ENCODE measurements at places on chromosomes 12 and 14.

DNA sequence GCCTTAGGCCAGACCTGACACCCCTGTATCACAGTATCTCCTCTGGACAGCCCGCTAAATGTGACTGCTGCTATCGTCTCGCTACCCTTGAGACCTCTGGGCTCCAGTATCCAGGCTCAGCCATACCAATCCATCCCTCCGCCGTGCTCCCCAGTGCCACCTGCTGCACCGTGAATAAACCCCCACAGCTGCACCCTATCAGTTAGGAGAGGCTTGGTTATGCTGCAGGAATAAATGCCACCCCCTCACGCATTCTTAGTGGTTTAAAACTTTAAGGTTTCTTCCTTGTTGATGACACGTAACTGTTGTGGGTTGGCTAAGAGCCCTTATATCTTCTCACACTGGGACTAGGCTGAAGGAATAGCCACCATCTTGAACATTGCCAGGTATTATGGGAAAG is 12.1 kb downstream of the CCDC63 start:
- DNase-seq, result no peak

DNA sequence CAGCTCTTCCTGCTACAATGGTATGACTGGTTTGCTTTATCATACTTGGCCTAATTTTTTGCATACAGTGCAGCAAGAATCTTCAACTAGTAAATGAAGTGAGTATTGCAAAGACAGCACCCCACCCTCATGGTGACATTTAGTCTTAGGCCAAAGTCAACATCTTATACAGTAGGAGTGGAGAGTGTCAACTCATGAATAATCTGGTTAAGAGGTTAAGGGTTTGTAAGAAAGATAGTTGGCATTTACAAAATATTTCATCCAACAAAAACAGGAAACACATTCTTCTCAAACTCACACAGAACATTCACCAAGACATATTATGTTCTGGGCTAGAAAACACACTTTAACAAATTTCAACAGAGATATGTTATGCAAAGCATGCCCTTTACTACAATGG is 2.2 kb upstream of the OAS1 start:
- DNase-seq, result no peak

GRCh38 chr12:126708492-126708896 is 1558.5 kb upstream of the TMEM132C start:
- peak; percentile 30 for DNase-seq

DNA sequence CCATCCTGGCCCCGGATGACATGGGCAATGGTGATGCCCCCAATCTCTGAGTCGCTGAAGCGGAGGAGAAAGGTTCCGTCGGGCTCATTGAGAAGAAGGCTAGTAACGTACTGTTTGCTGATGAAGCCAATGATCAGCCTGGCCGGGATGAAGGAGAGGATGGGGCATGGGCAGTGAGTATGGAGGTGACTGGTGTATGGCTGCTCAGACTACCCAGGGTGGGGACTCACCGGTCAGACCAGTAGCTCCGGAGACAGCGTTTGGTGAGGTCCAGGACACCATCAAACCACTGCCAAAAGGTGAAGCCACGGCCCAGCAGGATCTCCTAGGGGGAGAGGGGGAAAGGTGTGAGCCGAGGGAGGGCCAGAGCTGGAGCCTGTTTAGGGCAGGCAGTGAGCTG is 10.9 kb downstream of the NAB2 start:
- no peak for DNase-seq

DNA sequence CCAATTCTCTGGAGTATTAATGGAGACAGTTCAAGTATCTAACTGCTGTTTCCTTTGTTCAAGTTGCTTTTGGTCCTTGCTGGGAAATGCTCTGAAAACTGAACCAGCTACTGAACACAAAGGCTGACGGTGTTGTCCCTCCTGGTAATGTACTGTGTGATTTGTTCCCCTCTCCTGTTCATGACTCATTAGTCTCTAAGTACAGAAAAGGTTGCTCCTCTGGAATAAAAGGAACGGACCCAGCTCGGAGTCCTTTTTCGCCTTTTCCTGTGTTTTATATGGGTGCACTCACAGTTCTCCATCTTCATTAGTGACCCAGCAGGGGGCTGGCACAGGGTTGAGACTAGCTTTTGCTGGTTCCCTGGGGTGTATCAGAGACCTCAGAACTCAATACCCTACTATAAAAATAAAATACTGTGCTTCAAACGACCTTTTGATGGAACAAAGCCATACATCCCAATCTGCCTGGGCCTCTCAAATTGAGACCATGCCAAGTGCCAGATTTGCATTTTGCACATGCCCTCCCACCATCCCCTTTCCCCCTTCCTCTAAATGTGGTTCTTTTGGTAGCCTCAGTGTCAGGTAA is 269.7 kb downstream of the RAD51B start:
- DNase-seq, result no peak

DNA sequence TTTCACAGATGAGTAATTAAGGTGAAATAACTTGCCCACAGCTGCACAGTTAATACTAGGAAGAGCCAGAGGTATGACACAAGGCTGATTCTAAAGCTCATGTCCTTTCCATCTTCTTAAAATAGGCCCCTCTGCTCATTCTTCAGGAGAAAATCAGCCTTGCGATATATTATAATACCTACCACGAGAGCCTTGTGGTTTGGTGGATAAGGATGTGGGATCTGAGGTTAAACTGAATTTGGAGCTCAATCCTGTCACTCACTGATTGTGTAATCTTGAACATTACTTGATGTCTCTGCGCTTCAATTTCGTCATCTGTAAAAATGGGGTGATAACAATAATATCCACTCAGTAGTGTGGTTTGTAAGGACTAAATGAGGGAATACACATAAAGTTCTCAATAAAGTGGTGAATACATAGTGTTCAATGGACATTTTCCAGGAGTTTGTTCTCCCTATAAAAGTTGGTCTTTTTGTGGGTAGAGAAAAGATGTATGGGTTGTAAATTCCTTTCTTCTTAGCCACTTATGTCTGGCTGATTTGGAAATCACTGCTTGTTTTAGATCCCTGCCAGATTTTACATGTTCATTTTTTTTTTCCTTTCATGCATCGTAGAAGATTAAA is 25.1 kb upstream of the ATP2B1 start:
- peak; percentile 28 for DNase-seq

- no peak for DNase-seq
Observed at GRCh38 chr12:1339618-1340319, 254.6 kb downstream of the FBXL14 start.

GRCh38 chr12:77619425-77619824 is 211.3 kb upstream of the NAV3 start:
- no peak for DNase-seq

DNA sequence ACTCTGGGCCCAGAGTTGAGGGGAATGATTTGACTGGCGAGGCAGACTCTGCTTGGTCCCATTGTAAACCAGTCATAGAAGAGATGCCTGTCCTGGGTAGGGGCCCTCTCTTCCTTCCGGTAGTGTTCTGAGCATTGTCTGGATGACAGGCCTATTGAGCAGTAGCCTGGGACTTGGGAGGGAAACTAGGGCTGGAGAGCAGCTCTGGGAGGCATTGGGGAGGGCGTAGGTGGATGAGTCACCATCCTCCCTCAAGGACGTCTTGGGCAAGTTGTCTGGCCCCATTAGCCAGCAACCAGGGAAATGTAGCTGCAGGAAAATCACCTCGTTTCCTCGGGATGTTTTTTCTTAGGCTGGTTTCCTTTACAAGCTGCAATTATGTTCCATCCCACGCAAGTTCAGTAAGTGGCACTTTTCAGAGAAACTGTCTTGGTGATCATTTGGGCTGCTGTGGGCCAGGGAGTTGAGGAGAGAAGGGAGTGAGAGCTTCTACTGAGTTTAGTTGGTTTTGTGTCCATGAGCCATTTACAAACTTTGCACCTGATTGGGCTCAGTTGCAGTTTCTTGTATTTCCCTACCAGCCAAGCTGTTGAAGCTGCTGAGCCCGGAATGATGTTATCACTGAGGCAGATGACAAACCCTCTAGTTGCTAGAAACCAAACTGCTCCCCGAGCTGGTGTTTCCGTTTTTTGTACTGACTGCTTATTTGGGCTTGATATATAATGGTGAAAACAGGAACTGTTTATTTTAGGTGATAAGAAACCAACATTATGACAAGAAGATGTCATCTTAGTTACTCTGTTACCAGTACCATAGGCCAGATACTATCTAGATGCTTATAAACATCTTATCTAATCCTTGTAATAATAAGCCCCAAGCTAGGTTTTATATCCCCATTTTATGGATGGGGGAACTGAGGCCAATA is 147.6 kb downstream of the CHST11 start:
- peak; percentile 67 for DNase-seq

GRCh38 chr12:1373901-1374735 is 220.3 kb downstream of the FBXL14 start:
- no peak for DNase-seq

DNA sequence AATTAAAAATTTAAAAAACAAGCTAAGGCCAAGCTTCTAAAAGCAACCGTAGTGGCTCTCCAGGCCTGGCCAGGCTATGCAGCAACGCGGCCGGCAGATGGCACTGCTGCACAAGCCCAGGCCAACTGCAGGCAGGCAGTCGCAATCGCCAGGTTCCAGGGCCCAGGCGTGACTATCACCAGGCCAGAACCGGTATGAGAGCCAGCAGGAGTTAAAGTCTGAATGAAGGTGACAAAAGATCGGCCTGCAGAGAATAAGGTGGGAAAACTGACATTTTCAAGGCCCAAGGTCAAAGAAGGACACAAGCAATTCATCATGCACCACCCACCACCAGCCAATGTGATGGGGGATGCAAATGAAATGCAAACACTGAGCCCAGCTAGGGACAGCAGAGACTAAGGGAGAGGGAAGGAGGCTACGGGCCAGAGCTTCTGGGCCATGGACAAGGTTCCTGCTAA is 43.6 kb upstream of the ANO2 start:
- DNase-seq, result peak; percentile 61

GRCh38 chr12:2224961-2225360 is 172.2 kb downstream of the CACNA1C start:
- no peak for DNase-seq

DNA sequence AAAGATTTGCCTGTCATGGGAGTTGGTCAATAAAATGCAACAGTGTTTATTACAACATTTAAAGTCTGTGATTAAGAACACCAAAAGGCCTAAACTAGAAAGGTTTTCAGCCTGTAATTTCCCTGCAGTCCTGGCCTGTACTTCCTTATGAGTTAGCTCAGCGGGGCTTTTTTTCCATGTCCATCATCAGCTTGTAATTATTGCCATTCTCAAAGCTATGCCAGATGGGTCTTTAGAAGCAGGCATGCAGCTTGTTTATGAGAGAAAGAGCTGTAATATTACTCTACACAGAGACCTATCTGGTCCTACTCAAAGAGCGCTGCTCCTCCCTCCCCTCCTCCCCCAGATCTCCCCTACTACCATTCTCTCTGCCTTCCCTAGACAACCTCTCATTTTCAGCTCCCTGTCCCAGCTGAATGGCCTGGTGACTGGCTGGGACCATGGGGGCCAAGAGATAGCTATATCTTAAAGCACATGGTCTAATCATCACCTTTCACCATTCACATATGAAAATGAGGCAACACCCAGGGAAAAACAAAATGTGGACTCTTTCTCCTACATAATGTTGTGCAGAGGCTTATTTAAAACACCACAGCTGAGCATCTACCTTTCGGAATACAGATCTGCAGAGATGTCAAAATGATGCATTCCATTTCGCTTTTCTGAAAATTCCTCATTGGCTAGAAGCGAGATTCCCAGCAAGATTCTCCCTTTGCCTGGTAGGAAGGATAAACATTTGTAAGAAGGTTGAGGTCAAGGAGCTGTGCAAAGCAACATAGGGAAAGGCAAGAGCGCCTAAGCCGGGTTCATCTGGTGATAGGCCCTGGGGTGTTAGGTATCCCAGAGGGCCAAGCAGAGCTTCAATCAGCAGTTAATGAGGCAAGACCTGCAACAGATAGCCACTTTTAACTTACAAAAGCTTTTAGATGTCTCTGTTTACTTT is 209.7 kb upstream of the CDKN3 start:
- no peak for DNase-seq

GRCh38 chr12:115944392-115944742 is 333.1 kb downstream of the MED13L start:
- no peak for DNase-seq

DNA sequence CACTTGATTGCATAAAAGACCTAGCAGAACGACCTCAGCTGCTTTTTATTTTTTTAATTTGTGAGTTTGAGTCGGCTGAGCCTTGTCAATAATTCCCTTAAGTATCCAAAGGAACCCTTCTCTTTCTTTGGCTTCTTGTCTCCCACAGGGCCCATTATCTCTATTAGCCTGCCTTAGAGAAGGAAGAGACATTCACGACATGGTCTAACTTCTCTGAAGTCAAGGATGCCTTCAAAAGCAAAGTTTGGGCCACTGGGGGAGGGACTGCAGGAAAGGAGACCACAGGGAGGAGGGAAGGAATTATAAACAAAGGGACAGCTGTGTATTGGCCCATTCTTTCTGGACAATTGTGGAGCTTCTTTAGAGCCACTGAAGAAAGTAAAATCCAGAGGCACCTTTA is 126.4 kb downstream of the BRMS1L start:
- DNase-seq, result no peak

- no peak for DNase-seq
Observed at GRCh38 chr12:14057895-14058294, 76.5 kb upstream of the GRIN2B start.

DNA sequence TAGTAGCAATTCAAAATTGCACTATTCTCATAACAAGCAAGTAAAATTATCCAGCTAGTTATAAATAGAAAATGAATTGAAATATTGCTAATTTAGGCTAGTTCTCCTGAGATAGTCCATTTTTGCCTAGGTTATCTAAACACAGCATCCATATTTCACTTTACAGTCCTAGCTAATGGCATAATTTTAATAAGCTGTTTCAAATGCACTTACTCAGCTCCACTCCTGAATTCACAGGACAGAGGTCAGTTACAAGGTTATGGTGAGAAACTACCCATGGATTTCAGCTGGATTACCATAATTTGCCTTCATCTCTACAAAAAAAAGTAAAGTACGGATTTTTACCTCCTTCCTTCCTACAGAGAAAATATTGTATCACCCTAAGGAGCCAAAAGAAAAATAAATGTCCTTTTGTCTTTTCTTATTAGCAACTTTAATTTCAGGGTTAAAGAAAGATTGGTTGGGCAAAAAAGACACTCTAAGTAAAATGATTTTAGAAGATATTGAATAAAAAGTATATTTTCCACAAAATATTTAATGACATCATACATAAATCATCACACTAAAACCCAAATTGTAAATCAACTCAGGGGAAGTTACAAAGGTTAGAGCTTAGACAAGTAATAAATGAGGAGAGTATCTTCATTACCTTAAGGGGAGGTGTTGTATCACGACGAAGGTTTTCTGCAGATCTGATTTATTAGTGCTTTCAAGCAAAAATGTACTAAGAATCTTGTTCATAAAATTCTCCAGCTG is 377.4 kb downstream of the C12orf50 start:
- no peak for DNase-seq

DNA sequence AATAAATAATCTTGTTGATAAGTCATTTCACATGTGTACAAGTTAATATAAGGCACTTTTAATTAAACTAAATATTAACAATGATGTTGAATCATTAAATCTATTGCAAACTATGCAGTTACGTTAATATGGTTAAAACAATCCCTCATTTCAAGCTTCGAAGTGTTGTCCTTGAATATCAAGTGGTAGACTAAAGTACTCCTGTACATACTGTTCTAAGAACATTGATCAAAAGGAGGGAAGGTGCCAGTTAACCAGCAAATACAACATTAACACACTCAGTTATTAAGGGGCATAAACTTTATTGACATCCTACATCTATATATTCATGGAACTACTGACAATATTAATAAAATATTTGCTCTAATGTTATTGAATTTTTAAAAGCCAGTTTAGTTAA is 8.7 kb downstream of the BCAT1 start:
- DNase-seq, result no peak

All from CD4-positive, alpha-beta T cell treated with Interferon alpha-2 for 1 hour (primary cell).